ENCODE measurements at places on chromosomes 11 and 22. TPM values are rescaled to one million over a fixed set of nuclear protein-coding genes. Genes with fewer than 3 reads are reported as not detected.

Gene TBX1
- total RNA-seq = 7.1 TPM

Gene PLA2G6
- total RNA-seq = 35.8 TPM

Gene TRIM29
- 729 TPM for total RNA-seq

Gene SERHL2
- total RNA-seq = 4.4 TPM

Gene CDON
- total RNA-seq = 9.8 TPM

Gene DRD4
- total RNA-seq = 1.2 TPM

Gene ESAM
- 34.9 TPM for total RNA-seq

Gene VPREB3
- not detected for total RNA-seq

Gene LBHD1
- total RNA-seq = 6.9 TPM

Gene AQP11
- total RNA-seq = 1.7 TPM

Gene FXYD6
- 75.4 TPM for total RNA-seq

Gene LARGE2
- total RNA-seq = 6.6 TPM

Gene VSTM5
- total RNA-seq = not detected

Gene ARHGAP42
- total RNA-seq = 5.9 TPM

Gene EIF3D
- 266 TPM for total RNA-seq

Gene KCNJ1
- 1.5 TPM for total RNA-seq

Gene CD248
- total RNA-seq = 45.2 TPM

Gene PDXP
- total RNA-seq = 6.4 TPM

All from vagina (tissue), 2 donors.